ENCODE measurements at places on chromosomes 11 and 22.

- no peak for DNase-seq
These were observed 158.9 kb downstream of the CADM1 start for GRCh38 chr11:115345361-115345760.

DNA sequence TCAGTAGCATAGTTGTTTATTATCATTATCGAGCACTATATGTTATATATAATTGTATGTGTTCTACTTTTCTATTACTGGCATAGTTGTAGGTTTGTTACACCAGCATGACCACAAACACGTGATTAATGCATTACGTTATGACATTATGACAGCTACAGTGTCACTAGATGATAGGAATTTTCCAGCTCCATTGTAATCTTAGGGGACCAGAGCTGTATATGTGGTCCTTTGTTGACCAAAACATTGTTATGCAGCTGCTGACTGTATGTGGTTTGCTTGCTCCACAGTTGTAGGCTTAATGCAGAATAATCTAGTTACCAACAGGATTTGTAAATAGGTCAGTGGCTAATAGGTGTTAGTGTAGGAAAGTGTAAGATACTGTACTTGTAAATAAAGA, 66.1 kb downstream of the HSD17B12 start:
- no peak for DNase-seq

DNA sequence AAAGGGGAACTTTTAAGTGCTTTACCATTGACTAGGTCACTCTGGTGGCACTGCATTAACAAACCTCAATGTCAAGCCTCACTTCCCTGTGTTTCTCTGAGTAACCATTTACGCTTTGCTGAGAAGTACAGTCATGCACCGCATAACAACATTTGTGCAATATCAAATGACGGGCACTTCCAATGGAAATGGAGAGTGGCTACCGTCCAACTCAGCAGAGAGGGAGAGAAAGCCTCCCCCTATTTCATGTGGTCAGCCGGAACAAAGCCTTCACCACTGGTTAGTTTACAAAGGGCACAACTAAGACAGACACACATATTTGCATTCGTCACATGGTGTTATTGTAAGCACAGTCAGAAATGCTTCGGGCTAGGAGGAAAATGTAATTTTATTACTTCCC, 117.3 kb downstream of the RASSF10 start:
- DNase-seq, result no peak

DNA sequence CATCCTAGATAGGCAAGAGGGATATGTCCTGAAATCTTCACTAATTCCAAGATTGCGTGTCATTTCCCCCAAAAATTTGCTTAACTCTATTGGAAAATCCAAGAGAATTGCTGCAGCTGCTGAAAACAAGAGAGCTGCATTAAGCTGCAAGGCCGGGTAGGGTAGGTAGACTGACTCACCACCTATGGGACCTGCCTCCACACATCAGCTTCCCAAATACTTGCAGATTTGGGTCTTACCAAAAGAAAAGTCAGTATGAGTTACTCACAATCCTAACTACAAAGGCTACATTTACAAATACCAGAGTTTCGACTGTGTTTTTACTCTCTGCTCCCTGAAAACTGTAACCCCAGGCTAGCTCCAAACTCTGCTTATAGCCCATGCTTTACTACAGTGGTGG, 142.5 kb upstream of the TEAD1 start:
- no peak for DNase-seq

DNA sequence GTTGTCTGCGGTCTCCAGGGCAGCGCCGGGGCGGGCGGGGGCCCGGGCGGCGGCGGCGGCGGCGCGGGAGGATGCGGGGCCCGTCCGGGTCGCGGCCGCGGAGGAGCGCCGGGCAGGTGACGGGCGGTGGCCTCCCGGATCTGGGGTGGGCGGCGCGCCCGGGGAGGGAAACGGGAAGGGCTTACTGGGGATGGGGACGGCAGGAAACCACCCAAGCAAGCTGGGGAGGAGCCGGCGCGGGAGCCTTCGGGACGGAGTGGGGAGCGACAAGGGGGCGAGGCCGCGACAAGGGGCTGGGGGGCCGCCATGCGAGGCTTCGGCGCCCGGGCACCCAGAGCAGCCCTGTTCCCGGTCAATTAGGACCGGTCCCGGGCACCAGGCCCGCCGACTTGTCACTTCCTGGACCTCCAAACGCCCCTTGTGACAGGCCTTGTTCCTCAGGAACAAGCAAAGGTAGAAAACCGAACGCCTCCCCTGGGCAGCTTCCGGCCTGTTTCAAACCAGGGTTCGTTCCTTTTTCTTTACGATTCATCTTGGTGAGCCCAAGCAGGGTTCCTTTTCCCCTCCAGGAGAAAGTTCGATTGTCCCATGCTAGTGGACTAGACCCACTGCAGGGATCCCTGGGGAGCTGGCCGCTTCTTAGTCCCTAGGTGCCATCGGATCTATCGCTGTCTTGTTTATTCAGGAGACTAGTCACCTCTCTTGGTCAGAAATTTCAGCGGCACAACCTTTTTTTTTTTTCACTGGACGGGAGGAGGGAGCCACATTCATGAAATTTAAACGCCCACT, 492 bp downstream of the JHY start:
- peak; percentile 36 for DNase-seq

- DNase-seq, result no peak
These were observed 40.3 kb downstream of the CCDC81 start for GRCh38 chr11:86415026-86415425.

GRCh38 chr11:75797116-75797515, 17.9 kb upstream of the UVRAG start:
- DNase-seq, result no peak

- no peak for DNase-seq
These were observed 5.8 kb upstream of the TAGLN start for GRCh38 chr11:117193130-117194020.

DNA sequence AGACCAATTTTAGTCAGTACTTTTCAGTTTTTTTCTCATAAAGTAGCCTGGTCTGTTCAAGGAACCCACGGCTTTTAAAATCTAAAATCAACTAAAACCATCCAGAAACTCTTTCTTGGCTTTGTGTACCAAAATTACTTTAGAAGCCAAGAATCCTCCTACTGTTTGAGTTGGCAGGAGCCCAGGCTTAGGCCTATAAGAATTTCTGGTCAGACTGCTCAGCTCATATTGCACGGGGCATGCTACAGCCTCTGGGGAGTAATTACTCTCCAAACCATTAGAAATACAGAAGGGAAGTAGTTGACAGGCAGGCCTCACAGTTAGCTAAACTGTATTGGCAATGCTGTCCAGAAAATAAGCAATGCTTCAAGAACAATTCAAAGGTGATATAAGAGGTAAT, 1862.9 kb upstream of the RAG2 start:
- no peak for DNase-seq

DNA sequence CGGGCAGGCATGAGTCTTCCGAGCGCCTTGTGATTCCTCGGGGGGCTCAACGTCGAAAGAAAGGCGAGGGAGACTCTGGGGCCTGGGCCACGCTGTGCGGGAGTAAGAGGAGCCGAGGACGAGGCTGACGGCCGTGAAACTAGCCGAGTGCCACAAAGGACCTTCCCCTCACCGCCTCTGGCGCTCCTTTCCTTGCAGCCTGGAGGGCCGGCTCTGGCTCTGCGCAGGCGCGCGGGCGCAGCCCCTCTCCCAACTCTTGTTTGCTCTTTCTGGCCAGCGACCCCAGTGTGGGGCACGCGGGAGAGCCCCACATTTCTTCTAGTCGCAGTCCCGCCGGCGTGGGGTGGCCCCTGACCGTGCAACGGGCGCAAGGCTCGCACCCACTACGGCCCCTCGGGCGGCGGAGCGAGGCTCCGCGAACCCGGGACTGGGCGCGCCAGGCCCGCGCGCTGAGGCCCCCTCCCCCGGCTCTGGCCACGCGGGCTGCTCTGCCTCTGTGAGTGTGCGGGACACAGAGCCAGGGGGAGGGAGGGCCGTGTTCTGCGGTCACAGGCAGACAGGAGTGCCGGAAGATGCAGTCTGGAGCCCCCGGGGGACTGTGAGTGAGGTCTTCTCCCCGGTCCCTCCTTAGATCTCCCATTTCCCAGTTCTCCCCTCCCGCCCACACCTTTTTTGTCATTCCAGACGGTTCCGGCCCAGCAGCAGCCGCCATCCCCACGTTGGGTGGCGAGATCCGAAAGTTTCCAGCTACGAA, 1.0 kb upstream of the TOB2 start:
- peak; percentile 48 for DNase-seq
